ENCODE measurements at places on chromosomes 11 and 22.

GRCh38 chr11:44506375-44507016, 59.0 kb upstream of the CD82 start:
- no peak for DNase-seq

DNA sequence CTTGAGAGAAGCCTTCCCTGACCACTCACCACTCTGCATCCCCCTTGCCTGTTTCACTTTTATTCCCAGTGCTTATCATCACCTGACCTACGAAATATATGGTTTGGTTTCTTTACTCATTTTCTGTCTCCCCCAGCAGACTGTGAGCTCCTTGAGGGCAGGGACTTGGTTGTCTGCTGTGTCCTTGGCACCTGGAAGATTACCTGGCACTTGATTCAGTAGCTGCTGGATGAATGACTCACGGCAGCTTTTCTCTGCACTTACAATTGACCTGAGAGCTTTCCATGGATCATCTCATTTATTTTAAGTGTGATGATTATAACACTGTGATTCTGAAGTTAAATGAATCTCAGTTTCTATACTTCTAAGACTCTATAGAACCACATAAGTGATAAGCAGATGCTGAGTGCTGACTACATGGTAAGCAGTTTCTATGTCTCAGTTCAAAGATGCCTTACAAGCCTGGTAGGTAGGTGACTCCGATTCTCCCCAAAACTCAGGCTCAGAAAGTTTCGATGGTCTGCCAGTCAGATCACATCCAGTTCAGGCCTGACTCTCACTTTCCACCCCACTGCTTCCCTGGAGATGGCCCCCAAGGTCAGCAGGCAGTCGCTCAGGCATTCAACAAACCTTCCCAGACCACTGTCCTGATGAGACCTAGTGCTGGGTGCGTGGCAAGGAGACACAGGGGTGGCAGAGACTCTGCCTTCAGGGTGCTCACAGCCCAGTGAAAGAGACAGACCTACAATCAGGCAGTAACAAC, 11.6 kb downstream of the IL2RB start:
- no peak for DNase-seq

DNA sequence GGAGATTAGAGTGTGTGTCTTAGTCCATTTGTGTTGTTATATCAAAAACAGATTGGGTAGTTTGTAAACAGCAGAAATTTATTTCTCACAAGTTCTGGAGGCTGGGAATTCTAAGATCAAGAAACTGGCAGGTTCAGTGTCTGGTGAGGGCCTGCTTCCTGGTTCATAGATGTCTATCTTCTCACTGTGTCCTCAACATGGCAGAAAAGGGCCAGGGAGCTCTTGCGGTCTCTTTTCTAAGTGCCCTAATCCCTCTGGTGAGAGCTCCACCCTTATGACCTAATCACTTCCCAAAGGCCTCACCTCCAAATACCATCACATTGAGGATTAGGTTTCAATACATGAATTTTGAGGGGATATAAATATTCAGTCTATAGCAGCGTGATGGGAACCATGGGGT, 25.5 kb upstream of the AMOTL1 start:
- DNase-seq: no peak

DNA sequence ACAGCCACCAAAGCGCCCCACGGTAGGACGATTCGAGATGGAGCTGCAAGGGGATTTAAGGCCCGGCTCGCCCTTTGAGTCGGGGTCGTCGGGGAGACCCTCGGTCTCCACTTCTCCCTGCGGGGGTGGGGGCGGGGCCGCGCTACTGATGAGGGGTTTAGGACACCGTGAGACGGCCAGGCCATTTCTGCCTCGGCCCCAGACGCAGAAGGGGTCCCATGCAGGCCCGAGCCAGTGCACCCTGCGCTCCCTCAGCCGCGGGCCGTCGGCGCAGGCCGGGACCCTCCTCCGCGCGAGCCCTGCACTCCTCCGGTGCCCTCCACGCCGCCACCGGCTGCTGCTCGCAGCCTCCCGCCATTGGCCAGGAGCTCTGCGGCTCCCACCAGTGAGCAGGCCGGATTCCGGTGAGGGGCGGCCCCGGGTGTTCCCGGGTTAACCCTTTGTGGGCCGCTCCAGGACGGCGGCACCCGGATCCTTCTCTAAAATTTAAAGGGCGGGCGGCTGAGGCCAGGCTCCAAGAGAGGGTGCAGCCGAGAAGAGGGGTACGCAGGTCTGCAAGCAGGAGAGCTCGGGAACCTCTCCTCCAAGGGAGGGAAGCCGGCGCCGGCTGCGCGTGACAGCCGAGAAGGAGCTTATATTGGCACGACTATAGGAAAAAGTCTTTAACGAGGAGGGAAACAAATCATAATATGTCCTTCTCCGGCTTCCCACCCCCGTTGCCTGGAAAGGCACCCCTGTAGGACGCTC, 18.0 kb downstream of the CREB3L1 start:
- no peak for DNase-seq

DNA sequence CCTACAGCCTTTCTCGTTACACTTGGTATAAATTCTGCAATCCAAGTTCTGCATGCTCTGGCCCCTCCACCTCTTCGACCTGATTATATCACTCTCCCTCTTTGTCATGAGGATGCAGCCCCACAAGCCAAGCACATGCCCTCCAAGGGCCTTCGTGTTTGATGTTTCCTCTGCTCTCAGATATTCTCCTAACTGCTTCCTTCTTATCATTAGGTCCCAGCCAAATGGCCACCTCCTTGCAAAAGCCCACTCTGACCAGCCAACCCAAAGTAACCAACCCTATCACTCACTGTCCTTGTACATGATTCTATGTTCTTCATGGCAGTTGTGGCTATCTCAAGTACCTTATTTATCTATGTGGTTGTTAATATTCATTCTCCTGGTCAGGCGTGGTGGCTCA, 38.3 kb upstream of the LRRC55 start:
- no peak for DNase-seq

GRCh38 chr11:114130629-114131277, 71.2 kb downstream of the ZBTB16 start:
- no peak for DNase-seq

GRCh38 chr11:18853086-18853720, 61.6 kb upstream of the PTPN5 start:
- no peak for DNase-seq

- no peak for DNase-seq
Observed at GRCh38 chr22:17880020-17880419, 105.8 kb upstream of the BID start.

- no peak for DNase-seq
Observed at GRCh38 chr11:15233371-15234165, 118.8 kb downstream of the INSC start.

- DNase-seq: no peak
Observed at GRCh38 chr11:118924591-118925585, 838 bp downstream of the BCL9L start.

DNA sequence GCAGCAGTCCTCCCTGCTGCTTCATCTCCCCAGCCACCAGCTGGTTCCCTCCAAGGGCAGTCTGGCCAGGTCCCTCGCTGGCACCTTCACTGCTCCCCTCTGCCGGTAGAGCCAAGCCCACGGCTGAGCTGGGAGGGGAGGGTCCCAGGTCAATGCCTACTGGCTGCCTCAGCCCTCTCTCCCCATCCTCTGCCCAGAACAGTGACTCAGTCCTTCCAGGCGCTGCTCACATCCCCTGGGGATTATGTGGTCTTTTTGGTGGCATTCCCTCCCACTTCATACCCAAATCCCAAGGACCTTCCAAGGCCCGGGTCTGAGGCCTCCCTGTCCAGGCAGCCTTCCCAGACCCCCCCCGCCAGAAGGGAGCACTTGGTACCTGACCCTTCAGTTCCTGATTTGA, 44.9 kb downstream of the WNT7B start:
- DNase-seq: no peak

DNA sequence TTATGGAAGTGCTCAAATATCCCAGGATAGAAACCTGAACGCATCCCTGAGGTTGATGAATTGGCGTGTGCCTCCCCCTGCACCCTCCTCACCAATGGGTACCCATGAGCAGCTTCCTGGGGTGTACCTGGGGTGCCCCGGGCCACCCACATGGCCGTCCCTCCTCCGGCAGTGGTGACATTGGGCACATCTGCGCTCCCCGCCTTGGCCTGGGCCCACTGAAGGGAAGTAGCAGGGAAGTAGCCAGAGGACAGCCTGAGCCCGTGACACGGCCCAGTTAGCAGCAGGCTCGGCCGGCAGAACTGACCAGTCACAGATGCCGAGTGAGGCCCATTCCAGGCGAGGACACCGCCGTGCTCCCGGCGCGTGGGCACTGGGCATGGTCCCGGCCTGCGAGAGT, 16.7 kb downstream of the MRPL23 start:
- DNase-seq: no peak

DNA sequence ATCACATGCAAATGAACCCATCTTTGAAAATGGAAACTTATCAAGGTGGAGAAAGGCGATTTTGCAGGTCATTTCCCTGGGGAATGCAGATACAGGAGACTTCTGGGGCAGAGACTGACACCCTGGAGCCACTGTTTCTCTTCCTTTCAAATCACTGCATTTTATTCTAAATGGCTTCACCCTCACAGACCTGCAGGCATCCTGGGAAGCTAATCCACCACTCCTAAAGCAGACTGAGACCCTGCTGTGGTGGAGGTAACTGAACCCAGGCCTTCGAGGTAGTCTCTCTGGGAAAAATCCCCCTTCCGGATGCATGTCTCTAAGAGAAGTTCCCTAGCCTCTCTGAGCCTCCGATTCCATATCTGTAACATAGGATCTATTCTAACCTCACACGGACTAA, 20.9 kb upstream of the CSNK2A3 start:
- DNase-seq: no peak

GRCh38 chr11:95647355-95647754, 142.2 kb downstream of the FAM76B start:
- no peak for DNase-seq

DNA sequence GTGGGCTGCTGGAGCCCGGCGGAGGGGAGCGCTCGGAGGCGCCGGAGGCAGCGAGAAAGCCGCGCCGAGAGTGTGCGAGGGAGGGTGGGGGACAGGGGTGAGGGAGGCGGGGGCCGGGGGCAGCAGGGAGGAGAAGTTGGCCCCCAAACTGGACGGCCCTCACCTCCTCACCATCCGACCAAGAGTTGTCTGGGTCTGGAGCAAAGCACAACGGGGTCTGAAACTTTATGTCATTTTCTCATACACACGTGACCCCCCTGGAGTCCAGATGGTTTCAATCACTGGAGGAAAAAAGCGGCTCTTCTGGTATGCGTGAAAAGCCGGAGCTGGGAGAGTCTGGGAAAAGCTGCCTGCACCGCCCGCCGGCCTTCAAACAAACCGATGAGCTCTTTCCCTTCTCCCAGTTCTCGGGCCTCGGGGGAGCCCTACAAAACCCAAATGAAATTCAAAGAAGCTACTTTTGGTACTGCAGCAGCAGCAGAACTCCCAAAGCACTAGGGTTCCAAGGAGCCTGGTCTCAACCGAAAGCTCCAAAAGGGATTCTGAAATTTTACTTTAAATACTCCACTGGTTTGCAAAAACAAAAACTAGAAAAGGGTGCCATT, 39.7 kb upstream of the AKIP1 start:
- DNase-seq: peak; percentile 1

- DNase-seq: no peak
Observed at GRCh38 chr11:110296226-110297075, at the start of gene RDX. Gene RDX (minus strand): TSS chr11:110296614. CDS start chr11:110279692, 16,922 bp downstream.

GRCh38 chr11:66974724-66975404, at the start of gene C11orf86:
Gene C11orf86 (plus strand): TSS chr11:66975304. CDS start chr11:66975363, 59 bp downstream.
- DNase-seq: no peak
